ENCODE measurements at places on chromosomes 1 and 21. TPM values are rescaled to one million over a fixed set of nuclear protein-coding genes. Genes with fewer than 3 reads are reported as not detected.

DNA sequence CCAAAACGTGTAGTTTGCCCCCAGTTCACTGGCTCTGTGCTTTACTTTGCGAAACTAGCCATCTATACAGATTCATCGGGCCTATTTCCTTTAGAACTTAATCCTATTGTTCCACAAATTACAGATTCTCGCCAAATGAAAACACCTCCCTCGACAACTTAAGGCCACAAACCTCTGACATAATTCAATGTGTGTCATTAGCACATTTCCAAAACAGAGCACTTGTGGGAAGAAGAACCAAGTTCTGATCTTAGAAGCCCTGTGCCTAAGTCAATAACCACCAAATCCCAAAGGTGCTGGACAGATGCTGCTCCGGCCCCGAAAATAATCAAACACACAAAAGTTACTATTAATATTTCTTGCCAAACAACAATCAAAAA lies 93.9 kb downstream of the SLC45A1 start:
- DNase-seq, result no peak
- peaks cover 16% of the 10 kb centered on the region for H3K36me3 ChIP-seq
- H3K27me3 ChIP-seq, result no peaks in the 10 kb centered on the region
- H3K4me3 ChIP-seq, result no peak overlapping the region

DNA sequence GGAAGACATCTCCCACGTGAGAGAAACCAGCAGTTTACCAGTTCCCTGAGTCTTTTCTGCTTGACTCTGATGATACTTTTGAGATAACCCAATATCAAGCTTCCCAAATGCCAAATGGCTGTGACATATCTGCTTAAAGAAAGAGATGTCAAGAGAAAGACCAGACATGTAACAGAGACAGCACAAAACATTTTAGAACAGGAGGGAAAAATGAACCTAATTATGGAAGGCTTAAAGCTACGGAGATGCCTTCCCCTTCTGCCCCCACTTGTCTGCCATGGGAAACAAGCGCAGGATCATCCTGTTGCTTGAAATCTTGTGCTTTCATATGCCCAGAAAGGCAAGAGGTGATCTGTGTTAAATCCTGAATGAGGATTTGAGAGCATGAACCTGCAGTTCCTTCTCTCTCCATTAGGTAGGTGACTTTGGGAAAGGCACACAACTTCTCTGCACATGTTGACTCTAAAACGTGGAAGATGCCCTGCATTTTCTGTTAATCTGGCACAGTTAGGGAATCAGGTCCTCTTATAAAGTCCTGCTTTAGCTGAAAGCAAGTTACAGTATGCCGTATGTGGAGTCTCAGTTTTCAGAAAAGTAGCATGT lies 46.7 kb upstream of the MTR start:
- no peak overlapping the region for H3K4me3 ChIP-seq
- DNase-seq, result no peak
- H3K27me3 ChIP-seq, result peaks cover 61% of the 10 kb centered on the region
- no peaks in the 10 kb centered on the region for H3K36me3 ChIP-seq
- H3K4me1 ChIP-seq, result no peaks in the 10 kb centered on the region

The SLC9C2 gene
- total RNA-seq, result not detected

DNA sequence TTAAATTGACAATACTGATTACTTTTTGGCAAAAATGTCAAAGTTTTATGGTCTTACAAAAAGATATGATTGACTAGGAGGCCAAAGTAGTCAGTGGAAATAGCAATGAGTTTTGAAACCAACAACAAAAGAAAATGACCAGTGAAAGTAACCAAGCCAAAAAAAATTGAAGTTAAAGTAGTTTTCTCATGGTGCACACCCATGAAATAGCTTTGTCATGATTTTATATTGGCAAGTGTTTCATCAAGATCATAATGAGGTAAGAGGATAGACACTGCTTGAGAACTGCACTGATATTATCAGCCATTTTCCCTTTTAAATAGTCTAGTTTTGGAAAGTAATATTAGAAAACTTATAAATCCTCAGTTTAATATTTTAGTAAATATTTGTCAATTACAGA lies 206.2 kb upstream of the ADAMTS5 start:
- no peaks in the 10 kb centered on the region for H3K36me3 ChIP-seq
- no peak overlapping the region for H3K27ac ChIP-seq
- no peaks in the 10 kb centered on the region for H3K4me1 ChIP-seq
- H3K27me3 ChIP-seq, result no peaks in the 10 kb centered on the region
- no peak overlapping the region for H3K4me3 ChIP-seq
